ENCODE measurements at places on chromosomes 2 and 18.

DNA sequence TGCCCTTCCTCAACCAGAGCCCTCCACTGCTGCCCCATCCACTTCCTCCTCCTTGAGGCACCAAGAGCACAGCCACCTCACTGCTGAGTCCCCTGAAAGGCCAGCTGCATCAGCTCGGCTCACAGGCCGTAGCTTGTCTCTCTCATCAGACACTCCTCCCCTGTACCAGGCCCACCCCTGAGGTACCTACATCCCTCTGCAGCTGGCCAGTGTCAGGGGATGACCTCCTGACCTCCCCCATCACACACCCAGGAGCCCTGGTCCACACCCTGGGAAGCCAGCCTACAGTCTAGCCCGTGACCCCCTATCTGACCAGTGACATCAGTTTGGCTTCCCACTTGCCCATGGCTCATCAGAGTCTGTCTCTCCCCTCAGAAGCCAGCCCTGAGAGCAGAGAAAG is 205.6 kb downstream of the TNS1 start:
- no peak for DNase-seq

- DNase-seq = no peak
Observed at GRCh38 chr18:44761812-44762211, 81.1 kb downstream of the SETBP1 start.

GRCh38 chr18:70195852-70196434 is 9.5 kb downstream of the RTTN start:
- DNase-seq = peak; percentile 82

DNA sequence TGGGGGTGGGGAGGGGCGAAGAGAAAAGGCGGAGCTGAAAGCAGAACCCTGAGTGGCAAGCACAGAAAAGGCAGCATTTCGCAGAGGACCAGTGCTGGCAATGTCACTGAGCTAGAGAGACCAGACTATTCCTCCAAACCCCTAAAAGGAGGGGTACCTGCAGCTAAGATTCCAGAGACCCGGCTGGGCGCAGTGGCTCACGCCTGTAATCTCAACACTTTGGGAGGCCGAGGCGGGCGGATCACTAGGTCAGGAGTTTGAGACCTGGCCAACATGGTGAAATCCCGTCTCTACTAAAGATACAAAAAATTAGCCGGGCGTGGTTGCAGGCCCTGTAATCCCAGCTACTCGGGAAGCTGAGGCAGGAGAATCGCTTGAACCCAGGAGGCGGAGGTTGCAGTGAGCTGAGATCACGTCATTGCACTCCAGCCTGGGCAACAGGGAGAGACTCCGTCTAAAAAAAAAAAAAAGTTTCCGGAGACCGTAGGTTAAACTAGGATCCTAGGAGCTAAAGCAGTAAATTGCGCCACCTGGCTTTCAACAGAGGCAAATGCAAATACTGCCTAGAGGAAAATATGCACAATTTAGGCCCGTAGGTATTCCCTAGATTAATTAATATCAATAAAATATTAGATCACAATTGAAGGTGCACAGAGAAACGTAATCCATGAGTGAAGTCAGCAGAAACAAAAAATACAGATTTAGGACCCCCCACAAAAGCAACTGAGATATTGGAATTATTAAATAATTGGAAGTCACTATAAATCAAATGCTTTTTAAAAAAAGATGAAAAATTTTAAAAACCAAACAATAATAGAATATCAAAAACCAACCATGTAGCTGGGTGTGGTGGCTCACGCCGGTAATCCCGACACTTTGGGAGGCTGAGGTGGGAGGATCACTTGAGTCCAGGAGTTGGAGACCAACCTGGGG is 4.9 kb downstream of the UCN start:
- DNase-seq = peak; percentile 80

GRCh38 chr2:121182520-121182919 is 102.5 kb downstream of the TFCP2L1 start:
- DNase-seq = no peak

Data from choroid plexus epithelial cell (primary cell).